Right renal pelvis (tissue), 4 donors: ENCODE measurements at places on chromosomes 16 and 17. TPM values are rescaled to one million over a fixed set of nuclear protein-coding genes. Genes with fewer than 3 reads are reported as not detected.

DNA sequence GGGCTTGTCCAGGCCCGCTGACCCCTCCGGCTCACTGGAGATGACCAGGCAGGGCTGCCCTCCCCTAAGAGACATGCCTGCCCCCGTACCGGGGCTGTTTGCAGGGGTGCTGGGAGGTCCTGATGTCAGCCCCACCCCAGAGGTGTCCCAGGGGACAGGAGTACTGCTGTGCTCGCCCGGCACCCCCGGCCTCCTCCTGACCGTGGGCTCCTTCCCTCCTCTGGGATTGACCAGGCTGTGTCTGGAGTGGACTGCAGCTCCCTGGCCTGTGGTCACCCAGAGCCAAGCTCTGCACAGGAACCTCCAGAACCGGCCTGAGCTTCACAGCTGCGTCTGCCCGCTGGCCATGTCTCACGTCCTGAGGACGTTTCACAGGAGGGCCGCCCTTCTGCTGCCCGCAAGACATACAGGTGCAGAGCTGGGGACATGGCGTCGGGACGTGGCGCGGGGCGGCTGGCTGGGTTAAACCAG, 53.2 kb downstream of the LMF1 start:
- no peak for DNase-seq

GRCh38 chr17:2453866-2454265, 53.0 kb upstream of the MNT start:
- DNase-seq = no peak

GRCh38 chr16:50538411-50539052, 9.7 kb upstream of the NKD1 start:
- no peak for DNase-seq

DNA sequence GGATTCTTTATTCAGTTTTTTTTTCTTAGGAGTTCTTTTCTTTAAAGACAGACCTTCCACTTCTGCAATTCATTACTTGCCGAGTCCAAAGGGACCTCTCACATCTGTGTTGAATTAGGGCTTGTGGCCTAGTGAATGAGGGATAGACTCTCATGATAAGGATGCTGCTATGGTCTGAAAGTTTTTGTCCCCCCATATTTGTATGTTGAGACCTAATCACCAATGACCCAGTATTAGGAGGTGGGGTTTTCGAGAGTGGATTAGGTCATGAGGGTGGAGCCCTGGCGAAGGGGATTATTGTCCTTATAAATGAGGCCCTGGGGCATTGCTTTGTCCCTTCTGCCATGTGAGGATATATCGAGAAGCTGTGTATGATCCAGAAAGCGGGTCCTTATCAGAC, 9.5 kb downstream of the KRT12 start:
- DNase-seq = no peak

- no peak for DNase-seq
Measured at GRCh38 chr17:62933501-62934385, 32.3 kb upstream of the TANC2 start.

- DNase-seq = no peak
Measured at GRCh38 chr17:75024686-75025397, 12.4 kb downstream of the MRPL58 start.

GRCh38 chr16:1050516-1050915, 22.0 kb upstream of the SSTR5 start:
- DNase-seq = no peak

- DNase-seq = no peak
Measured at GRCh38 chr16:84511831-84512230, 7.4 kb upstream of the MEAK7 start.

- no peak for DNase-seq
Measured at GRCh38 chr17:42406615-42407288, 16.3 kb downstream of the CAVIN1 start.

NPIPB9 gene
- polyA plus RNA-seq = 1.5 TPM

CDH1 gene
- 96.8 TPM for polyA plus RNA-seq

RAMP2 gene
- polyA plus RNA-seq = 104 TPM

INCA1 gene
- 7.9 TPM for polyA plus RNA-seq
